NCI-H1092 (cell line): ENCODE measurements at places on chromosomes 3 and 15.

DNA sequence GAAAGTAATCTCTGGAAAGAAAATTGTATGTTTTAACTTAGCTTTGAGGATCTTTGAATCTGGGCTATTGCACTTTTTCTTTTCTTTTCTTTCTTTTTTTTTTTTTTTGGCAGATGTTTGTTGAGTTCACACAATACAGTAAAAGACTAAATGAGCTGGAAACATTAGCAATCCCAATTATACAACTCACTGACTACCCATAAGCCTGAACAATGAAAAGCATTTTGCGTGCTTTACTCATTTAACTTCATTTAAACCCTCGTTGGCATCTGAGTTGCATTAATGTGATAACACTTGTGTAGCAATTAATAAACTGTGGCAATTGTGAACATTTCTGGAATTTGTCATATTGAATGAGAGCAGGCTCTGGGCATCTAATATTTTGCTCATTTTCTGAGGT, 269.4 kb upstream of the RBMS3 start:
- no peak for DNase-seq

DNA sequence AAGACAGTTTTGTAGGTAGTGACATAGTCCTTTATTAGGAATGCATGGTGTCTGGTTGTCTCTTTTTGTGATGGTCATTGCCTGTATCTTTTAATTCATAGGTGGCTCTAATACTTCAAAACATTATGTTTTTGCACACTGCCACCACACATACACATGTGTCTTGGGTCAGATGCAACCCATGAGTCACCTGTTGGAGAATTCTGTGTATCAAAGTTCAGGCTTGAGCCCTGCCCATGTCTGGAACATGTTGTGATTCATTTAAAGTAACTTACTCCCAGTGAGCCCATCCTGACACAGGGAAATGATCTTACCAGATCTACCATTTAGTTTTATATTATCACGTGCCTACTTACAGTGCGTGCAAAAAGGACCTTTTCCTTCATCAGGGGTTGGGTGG, 142.7 kb downstream of the GHSR start:
- no peak for DNase-seq

DNA sequence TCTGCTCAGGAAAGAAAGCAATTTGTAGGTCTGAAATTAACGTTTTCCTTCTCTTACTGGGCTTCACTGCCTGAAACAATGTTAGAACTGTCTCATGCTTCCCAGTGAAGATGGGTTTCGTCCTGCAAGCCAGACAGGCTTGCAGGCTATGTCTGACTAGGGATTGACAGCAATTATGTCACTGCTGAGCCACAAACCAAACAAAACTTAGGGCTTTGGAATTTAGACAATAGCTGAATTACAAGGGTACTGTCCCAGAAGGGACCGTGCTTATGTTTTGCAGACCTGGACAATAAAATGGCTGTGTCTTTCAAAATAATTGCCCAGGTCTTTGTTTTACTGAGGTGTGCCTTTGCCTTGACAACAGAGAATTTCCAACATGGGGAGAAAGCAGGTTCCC, 46.3 kb upstream of the CCDC80 start:
- DNase-seq = no peak

GRCh38 chr15:82901114-82901805, 51.3 kb downstream of the HOMER2 start:
- DNase-seq = no peak

DNA sequence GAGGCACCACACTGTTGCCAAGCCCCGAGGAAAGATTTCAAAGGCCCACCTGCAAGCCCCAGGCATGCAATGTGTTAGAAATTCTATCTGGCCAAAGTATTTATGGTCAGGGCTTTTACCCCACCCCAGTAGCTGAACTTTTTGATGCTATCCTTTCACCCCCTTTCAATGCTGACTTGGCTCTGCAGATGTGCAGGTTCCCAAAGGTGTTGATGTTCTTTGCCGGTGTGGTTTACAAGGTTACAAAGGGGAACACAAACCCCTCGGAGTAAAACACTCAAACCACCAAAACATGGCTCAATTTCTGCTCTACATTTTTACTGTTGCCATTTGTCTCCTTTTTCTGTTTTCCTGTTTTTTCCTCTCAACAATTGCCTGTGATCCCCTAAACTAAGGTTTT, 145.4 kb upstream of the BNIP2 start:
- no peak for DNase-seq
